Astrocyte (in vitro differentiated cells and primary cell): ENCODE measurements at places on chromosomes 4 and X. TPM values are rescaled to one million over a fixed set of nuclear protein-coding genes. Genes with fewer than 3 reads are reported as not detected.

Gene IL1RAPL2
- total RNA-seq = 0.16 and 0.22 TPM in 2 replicates

Gene DMRTC1B
- not detected in 2 replicates for total RNA-seq

Gene SERTM2
- total RNA-seq = 0.12 and 0.23 TPM in 2 replicates

Gene CSN1S1
- total RNA-seq = not detected in 2 replicates

Gene GPRASP1
- 2.3 and 2.7 TPM in 2 replicates for total RNA-seq

Gene OTC
- not detected in 2 replicates for total RNA-seq

Gene PPARGC1A
- total RNA-seq = 0.48 and 0.53 TPM in 2 replicates

Gene VEGFD
- not detected in 2 replicates for total RNA-seq

Gene EMD
- total RNA-seq = 75.6 and 75.7 TPM in 2 replicates

Gene ENPEP
- total RNA-seq = 0.67 and 1.7 TPM in 2 replicates

Gene TNIP3
- total RNA-seq = 0.14 TPM in 1 of 2 replicates, not detected in the other

Gene ADAM29
- total RNA-seq = not detected in 2 replicates

Gene TBC1D9
- 29.6 and 31.6 TPM in 2 replicates for total RNA-seq

Gene IRS4
- total RNA-seq = 0.19 and 1.00 TPM in 2 replicates

Gene EGFL6
- total RNA-seq = 0.18 TPM in 1 of 2 replicates, not detected in the other

Gene PF4V1
- not detected in 2 replicates for total RNA-seq

Gene BEX1
- 15.5 and 16.6 TPM in 2 replicates for total RNA-seq

Gene NAT8L
- total RNA-seq = 1.2 and 1.6 TPM in 2 replicates

Gene JAKMIP1
- 0.50 and 0.79 TPM in 2 replicates for total RNA-seq

Gene LRCH2
- total RNA-seq = 4.6 and 5.8 TPM in 2 replicates

Gene DMRTC1
- total RNA-seq = not detected in 2 replicates

Gene XG
- 0.30 TPM in 1 of 2 replicates, not detected in the other for total RNA-seq

Gene SPACA5
- total RNA-seq = not detected in 2 replicates

Gene RASGEF1B
- total RNA-seq = 0.77 and 1.5 TPM in 2 replicates

Gene GABRB1
- total RNA-seq = not detected in 2 replicates

Gene HSFX3
- total RNA-seq = not detected in 2 replicates

Gene ANOS1
- 10.0 and 15.3 TPM in 2 replicates for total RNA-seq
